NCI-H1105 (cell line): ENCODE measurements at places on chromosomes 11 and 22.

DNA sequence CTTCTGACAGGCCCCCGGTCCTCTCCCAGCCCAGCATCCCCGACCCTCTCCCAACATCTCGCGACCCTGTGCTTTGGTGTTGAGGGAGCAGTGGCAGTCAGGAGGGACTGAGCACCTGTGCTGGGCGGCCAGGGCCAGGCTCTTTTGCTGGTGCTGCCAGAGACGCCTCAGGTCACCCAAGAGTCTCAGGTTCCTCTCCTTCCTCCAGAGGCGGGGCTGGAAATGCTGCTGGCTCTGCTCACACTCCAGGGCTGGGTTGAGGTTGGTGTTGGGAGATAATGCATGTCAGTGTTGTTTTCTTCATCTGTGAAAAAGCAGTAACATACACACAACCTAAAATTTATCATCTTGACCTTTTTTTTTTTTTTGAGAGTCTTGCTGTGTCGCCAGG is 1.2 kb upstream of the IGLL1 start:
- DNase-seq = no peak

- no peak for DNase-seq
Measured at GRCh38 chr22:36608987-36609386, 80.0 kb upstream of the EIF3D start.

DNA sequence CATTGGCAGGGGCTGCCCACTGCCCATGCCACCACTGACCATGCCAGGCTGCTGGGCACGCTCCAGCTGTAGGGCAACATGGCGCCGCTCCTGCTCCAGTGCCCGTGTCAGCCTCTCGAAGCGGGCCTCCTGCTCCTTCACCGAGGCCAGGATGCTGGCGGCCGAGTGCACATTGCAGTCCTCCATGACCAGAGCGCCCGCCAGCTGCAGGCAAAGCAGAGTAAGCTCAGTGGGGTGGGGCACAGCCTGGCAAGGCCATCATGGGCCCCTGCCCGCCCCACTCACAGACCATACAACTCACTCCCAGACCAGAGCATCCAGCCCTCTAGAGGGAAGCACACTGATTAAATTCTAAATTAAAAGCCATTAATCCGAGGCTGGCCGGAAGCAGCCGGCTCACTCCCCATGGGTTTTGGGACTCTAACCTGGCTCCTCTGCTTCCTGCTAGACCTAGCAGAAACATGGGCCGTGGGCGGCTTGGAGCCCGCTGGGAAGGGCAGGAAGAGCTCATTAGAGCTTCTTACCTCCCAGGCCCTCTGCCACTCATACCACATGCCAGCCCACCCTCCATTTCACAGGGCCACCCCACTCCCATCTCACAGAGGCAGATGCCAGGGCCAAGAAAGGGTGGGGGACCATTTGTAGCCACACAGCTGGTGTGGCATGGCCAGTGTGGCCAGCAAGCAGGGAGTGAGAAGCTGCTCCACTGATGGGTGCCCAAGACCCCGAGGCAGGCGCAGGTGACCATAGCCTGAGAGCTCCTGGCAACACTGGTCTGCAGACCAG is 25.8 kb downstream of the ARVCF start:
- DNase-seq = no peak

DNA sequence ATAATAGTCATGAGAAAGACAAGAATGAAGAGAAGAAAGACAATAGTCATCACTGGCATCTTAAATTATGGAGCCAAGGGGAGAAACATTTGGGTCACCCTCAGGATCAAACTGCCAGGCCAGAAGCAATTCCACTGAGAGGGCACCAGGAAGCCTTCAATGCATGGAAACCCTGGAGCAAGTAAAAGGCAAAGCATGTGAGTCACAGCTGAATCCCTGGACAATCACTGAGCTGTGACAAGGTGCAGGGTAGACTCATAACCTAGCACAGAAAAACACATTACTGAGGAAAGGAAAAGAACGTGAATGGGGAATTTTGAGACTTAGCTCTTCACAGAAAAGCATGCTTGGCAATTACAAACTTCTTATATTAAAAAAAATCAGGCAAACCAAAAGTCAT is 1.6 kb downstream of the KCNJ1 start:
- DNase-seq = no peak

- no peak for DNase-seq
Measured at GRCh38 chr11:100925935-100926334, 203.7 kb downstream of the PGR start.

DNA sequence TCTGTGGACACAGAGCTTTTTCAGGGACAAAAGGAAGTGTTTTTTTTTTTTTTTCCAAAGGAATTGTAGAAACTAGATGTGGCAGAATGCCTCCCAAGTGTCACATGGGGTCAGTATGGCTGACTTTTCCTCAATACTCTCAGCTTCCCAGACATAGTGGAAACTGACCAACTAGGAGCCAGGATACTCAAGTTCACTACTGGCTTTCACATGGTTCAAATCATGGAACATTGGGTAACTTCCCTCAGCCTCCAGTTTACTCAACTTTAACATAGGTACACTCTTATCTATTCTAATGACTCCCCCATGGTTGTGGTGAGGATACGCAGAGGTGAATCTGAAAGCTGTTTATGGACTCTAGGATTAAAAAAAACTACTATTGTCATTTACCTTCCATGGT is 1.4 kb downstream of the SLC5A1 start:
- DNase-seq = no peak

- DNase-seq = no peak
Measured at GRCh38 chr11:117883063-117883462, 6.6 kb upstream of the FXYD6 start.

- no peak for DNase-seq
Measured at GRCh38 chr11:96580476-96581040, 190.7 kb downstream of the JRKL start.

DNA sequence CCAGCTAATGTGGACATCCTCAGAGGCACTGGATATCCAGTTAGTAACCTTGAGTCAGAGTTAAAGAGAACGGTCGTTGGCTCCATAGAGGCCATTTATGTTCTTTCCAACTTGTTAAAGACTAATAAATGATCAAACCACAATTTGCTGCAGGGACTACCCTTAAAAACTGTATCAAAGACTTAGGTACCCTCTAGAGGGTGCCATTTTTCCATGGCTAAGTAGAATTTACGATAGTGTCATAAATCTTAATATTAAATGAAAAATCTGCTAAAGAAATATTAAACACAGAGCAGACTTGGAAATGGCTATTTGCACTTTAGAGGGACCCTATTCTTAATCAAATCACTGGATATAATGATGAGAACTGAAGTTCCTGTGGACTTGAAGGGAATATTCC is 685.2 kb upstream of the CHORDC1 start:
- DNase-seq = no peak

- DNase-seq = no peak
Measured at GRCh38 chr22:23903328-23903971, 9.3 kb downstream of the MIF start.

DNA sequence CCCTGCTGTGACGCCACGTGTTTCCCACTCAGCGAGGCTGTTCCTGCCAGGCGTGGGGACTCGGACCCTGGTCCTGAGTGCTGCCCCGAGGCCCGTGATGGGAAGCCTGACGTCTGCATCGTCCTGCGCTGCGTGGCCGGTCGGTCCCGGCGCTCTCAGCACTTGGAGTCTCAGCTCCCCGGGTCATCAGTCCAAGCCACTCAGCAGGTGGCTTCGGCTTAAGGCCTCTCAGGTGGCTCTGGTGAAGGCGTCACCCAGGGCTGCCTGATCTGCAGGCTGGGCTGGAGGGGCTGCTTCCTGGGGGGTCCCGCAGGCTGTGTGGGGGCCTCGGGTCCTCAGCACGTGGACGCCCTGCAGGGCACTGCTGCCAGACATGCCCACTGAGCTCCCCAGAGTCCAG is 35.3 kb downstream of the BRSK2 start:
- DNase-seq = no peak

- DNase-seq = no peak
Measured at GRCh38 chr22:29690476-29690875, 29.3 kb upstream of the CABP7 start.

DNA sequence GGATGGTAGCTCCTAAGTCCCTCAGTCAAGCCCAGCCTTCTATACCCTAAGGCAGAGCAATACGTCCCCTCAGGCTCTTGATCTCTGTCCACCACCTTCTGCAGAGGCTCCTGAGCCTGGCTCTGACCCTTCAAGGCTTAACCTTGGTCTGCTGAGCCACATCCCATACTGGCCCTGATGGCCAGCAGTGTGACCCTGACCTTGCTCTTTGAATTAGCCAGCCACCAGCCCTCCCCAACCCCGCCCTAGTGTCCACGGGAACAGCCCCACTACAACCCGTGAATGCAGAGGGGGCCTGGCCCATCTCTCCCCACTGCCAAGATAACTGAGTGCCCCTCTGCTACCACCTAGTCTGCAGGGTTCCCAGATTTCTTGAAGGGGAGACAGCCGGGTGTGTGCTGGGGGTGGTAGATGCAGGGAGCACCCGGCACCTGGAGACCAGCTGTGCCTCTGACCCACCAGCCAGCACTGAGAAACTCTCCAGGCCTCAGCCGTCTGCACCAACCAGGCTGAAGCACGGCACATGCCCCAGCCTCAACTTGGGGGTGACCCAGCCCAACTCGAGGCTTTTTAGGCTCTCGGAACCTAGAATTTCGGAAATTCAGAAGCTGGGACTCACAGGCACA is 6.2 kb downstream of the ARAP1 start:
- DNase-seq = no peak

DNA sequence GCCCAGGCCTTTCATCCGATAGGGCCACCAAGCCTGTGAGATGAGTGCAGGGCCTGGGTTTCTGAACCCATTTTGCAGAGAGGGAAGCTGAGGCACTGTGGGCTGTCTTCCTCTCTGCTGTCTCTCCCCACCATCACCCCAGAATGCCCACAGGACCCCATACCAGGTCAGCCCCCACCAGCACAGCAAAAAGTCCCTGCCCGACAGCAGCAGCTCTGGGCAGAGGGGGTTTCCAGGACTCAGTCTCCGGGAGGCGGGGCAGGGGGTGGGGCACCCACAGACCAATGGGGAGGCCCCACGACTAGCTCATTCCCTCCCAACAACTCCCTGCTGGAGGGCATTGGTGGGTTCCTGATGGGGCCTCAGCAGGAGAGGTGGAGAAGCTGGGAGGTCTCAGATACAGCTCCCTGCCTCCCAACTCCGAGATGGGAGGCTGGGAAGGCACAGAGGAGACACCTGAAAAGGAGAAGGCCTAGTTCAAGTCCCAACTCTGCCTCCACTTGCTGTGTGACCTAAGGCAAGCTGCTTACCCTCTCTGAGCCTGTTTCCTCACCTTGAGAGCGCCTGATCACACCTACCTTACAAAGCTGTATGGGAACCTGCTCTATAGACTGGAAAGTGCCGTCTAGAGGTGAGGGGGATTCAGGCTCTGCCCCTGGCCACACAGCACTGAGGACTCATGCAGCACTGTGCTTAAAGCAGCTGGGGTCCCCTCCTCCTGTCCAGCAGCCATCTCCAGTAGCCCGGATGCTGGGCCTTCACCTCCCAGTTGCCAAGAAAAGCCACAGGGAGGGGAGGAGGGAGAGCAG is 3.5 kb downstream of the CBX7 start:
- no peak for DNase-seq

GRCh38 chr11:46180736-46181135 is 59.5 kb upstream of the PHF21A start:
- no peak for DNase-seq

GRCh38 chr11:106088896-106089295 is 11.4 kb downstream of the AASDHPPT start:
- no peak for DNase-seq

DNA sequence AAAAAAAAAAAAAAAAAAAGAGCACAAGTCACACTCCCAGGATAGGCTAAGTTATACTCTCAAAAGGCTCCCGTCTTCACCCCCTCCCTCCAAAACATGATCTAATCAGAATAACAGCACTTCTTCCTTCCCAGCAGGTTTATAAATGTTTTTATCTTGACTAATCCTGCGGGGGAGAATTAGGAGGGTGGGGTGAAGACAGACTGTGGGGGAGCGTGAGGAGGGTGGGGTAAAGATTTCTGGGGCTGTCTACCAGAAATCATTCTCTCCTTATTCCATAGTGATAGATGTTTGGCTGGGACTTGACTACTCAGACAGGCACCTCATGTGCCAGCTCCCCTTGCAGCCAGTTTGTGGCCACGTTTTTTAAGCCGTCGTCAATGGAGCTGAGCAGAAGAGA is 17.0 kb downstream of the KCNE3 start:
- no peak for DNase-seq

DNA sequence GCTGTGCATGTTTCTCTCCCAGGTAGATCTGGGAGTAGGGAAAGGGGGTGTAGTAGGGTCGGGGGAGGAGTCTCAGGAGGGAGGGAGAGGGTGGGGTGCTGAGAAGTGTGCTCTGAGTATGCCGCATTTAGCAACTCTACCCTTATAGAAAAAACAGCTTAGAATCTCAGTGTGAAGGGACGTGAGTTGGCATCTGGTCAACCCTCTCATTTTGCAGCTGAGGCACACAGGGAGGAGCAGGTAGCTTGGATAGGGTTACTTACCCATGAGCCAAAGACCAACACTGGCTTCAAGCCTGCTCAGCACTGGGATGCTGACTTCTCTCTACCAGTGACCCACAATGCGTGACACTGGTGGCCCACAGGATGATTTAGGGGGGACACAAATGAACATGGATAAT is 95.9 kb downstream of the FBXO7 start:
- no peak for DNase-seq

DNA sequence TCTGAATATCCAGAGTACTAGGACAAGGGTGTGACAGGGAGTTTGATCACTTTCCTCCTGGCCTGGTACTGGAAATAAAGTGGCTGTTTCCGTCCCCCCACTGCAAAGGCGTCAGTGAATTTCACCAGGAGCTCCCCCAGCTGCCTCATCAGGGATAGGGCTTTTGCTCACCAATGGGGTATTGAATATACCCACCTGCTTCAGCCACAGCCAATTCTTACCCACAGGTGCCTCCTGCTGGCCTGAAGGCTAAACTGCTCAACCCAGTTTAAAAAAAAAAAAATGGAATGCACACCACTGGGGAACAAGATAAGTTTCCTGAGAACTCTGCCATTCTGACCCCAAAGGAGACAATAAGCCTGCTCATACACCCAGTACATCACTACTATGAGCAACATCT is 65.3 kb upstream of the MS4A8 start:
- DNase-seq = no peak

- DNase-seq = no peak
Measured at GRCh38 chr11:119652907-119653659, 75.9 kb downstream of the NECTIN1 start.
